ENCODE measurements at places on chromosomes 6 and 20. TPM values are rescaled to one million over a fixed set of nuclear protein-coding genes. Genes with fewer than 3 reads are reported as not detected.

Gene ANKRD66
- polyA plus RNA-seq = not detected

Gene GJA10
- not detected for polyA plus RNA-seq

Gene TMEM63B
- 14.6 TPM for polyA plus RNA-seq

Gene ANKEF1
- 1.8 TPM for polyA plus RNA-seq

Gene NRSN1
- polyA plus RNA-seq = 1.3 TPM

Gene MOG
- polyA plus RNA-seq = not detected

Gene APOM
- polyA plus RNA-seq = 3.6 TPM

Gene PDYN
- not detected for polyA plus RNA-seq

Gene HM13
- 62.5 TPM for polyA plus RNA-seq

Gene PNPLA1
- 0.46 TPM for polyA plus RNA-seq

Gene SLC29A1
- 24.8 TPM for polyA plus RNA-seq

Gene PRL
- polyA plus RNA-seq = not detected

Gene PNLDC1
- not detected for polyA plus RNA-seq

Gene GPR63
- 0.73 TPM for polyA plus RNA-seq

Gene ZSCAN23
- not detected for polyA plus RNA-seq

Gene C6orf52
- not detected for polyA plus RNA-seq

Gene RNF217
- polyA plus RNA-seq = 1.8 TPM

Gene BACH2
- polyA plus RNA-seq = 0.23 TPM

Measured in sigmoid colon (tissue), 7 donors.